ENCODE measurements at places on chromosomes 4 and X.

- DNase-seq = no peak
Observed at GRCh38 chr4:147334478-147334877, 146.4 kb upstream of the EDNRA start.

- DNase-seq = no peak
Observed at GRCh38 chr4:167779864-167780263, 312.5 kb upstream of the ANXA10 start.

DNA sequence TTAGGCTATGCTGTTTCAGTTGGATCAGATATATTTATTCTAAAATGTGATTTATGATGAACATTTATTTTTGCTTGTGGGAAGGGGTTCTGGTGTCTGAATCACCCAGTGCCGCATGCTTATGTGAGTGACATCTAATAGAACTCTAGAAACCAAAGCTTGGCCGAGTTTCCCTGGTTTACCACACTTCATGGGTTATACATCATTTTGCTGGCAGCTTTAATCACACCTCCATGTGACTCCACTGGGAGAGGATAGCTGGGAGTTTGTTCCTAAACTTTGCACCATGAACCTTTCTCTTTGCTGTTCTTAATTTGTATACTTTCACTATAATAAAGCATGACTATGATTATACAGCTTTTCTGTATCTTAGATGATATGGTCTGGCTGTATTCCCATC lies 382.9 kb downstream of the INPP4B start:
- DNase-seq = no peak

DNA sequence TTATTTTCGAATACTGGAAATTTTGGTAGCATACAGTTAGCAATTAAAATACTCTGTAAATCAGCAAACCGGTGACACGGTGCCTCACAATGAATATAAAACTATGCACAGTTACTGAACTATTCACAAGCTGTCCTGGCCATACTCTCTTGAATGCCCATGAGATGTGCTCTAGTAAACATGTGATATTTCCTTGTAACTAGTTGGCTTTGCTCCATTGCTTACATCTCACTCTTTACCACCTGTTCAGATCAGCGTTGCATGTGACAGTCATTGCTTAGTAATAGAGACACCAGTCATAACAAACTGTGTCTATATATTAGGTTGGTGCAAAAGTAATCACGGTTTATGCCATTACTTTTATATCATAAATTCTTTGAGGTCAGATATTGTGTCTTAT lies 897.9 kb upstream of the FTHL17 start:
- DNase-seq = no peak

GRCh38 chr4:104020641-104021040 lies 300.9 kb upstream of the TACR3 start:
- DNase-seq = no peak

All from NCI-H2029 treated with DMSO at 0.1 percent for 48 hours (cell line).